Activated T-cell treated with anti-CD3 and anti-CD28 coated beads, Interleukin-2, amount 50 U/mL, for 72 hours (primary cell): ENCODE measurements at places on chromosomes 3 and 15.
A peak's percentile ranks its signal among the peaks of the same experiment; 100 is the strongest.

DNA sequence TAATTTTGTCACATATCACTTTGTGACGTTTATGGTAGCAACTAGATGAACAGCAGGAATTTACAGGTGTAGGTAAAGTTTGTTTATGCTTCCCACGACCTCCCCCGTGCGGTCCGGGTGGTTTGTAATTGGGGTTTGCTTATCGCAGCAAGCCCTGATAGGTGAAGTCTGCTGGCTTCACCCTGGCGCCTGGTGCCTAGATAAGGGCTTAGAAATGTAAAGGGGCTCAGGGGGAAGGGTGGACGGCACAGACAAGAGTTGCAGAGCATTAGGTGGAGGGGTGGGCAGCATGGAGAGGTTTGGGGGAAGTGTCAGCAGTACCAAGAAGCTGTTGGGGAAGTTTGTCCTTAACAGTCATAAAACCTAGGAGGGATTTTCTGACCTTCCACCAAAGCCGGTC lies 108.1 kb upstream of the RNF7 start:
- DNase-seq, result no peak

DNA sequence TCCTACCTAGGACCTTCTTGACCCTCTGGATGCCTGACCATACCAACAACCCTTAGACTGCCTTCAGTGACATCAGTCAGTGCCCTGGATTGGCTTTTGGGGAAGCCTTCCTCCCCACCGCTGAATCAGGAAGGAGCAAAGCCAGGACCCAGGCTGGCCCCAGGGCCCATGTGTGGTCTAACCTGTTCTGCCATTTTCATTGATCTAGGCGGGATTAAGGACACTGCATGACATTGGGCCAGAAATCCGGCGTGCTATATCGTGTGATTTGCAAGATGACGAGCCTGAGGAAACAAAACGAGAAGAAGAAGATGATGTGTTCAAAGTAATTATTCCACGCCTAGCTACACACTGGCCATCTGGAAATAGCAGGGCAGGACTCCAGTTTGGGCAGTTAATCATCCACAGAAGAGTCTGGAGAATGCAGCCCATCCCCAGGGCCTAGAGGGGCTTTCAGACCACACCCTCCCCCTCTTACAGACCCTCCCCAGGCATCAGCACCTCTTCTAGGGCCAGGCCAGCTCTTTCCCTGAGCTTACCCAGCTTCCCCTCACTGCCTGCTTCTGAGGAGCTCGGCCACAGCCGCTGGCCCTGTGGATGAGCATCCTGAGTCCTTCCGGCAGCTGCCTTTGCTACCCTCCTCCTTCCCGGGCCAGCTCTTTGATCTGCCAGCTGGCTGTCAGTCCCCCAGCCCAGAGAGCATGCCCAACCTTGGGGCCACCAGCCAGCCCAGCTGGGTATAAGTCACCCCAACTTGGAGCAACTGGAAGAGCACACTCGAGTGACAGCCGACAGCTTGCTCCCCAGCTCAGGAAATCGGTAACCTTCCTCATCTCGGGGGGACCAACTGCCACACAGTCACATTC lies 45.9 kb downstream of the CHDH start:
- no peak for DNase-seq

DNA sequence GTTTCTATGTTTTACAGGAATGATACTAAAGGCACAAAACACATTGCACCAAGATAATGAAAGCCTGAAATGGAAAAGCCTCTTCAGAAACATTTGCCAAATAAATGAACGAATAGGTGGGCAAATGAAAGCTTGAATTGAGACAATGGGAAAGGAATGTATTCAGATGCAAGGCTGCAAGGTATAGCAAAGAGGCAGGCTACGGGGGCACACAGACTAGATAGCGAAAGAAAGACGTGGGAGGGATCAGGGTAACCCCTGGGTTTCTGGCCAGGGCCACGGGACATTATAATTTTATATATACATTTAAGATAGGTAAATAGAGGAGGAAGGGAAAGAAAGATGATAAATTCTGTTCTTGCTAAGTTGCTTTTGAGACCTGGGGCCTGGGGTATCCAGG lies 95.9 kb upstream of the NLGN1 start:
- no peak for DNase-seq

- no peak for DNase-seq
Observed at GRCh38 chr3:71784201-71784913, 591 bp downstream of the PROK2 start.

- DNase-seq, result no peak
Observed at GRCh38 chr3:175526609-175527280, 667.6 kb downstream of the NAALADL2 start.

DNA sequence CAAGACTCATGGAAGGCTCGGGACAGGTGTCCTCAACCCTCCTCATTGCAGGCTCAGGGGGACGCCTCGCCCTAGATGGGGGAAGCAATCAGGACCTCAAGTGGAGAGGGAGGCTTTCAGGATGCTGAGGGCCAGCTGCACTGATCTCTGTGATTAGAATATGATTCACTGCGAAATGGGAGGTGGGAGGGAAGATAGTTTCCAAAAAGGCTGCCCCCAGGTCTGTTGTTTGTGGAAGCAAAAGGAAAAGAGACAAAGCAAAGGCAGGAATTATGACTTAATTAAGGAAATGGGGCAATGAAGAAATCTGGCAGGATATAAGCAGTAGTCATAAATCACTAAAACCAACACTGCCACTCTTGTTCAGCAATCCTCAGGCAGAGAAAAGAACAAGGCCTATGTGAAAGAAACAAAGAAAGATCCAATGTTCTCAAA lies 85.6 kb upstream of the ABHD17C start:
- no peak for DNase-seq

- peak; percentile 41 for DNase-seq
Observed at GRCh38 chr3:172595664-172596393, 72.6 kb upstream of the TNFSF10 start.
